GM23248 (cell line): ENCODE measurements at places on chromosomes 1 and 21. TPM values are rescaled to one million over a fixed set of nuclear protein-coding genes. Genes with fewer than 3 reads are reported as not detected.

DNA sequence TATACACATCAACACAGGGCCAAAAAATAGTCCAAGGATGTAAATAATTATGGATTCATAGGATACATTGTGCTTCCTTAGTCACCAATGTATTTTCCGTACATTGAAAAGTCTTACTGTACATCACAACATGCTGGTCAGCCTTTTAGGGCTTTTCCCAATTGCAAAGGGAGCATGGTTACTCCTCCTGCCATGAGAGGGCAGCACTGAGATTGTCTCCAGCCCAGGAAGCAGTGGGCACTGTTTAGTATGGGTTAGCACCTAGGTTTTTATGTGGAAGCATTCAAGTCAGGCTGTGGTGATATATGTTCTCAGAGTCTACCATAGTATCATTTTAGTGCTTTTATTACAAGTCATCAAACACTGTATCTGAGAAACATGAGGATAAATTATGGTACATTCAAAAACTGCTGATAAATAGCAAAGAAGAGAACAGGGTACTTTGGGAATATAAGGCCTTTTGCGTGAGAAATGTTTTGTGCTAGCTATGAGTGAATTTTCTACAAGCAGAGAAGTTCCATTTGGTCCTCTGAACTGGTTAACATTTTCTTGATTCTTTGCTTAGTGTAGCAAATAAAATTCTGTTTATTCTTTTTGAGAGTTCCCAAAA is 34.0 kb downstream of the ST6GALNAC5 start:
- no peak overlapping the region for H3K4me3 ChIP-seq
- no peaks in the 10 kb centered on the region for H3K4me1 ChIP-seq
- H3K27ac ChIP-seq, result no peak overlapping the region

DNA sequence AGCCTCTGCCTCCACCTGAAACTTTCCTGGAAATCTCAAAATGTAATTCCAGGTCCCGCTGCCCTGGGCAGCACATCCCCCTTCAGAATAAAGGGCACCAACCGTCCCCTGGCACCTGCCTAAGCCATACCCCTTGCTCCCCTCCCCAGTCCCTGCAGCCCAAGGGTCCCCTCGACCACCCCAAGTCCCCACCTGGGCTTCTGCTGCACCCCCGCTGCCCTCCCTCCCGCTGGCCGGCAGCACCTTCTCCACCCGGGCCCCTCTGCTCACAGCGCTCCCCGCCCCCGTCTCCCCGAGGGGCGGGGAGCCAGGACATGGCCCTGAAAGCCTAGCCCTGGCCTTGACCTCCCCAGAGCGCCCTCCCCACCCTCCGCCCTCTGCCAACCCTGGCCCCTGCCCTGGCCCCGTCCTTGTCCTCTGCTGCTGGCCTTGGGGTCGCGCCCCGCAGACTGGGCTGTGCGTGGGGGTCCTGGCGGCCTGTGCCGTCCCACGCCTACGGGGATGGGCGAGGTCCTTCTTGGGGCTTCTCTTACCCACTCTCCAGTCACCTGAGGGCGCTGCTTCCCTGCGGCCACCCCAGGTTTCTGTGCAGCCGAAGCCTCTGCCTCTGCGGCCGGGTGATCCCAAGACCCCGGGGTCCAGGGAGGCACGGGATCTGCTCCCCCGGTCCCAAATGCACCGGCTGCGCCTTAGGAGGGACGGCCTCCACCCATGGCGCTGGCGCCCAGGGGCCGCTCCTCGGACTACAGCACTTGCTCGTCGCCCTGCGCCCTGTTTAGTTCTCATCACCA is 41.7 kb downstream of the WDR4 start:
- H3K36me3 ChIP-seq, result no peaks in the 10 kb centered on the region; the same call in 1 of the 2 replicates
- no peak for DNase-seq
- H3K4me1 ChIP-seq, result no peaks in the 10 kb centered on the region
- H3K4me3 ChIP-seq, result no peak overlapping the region
- no peaks in the 10 kb centered on the region for H3K27me3 ChIP-seq

- H3K4me1 ChIP-seq, result no peaks in the 10 kb centered on the region
- no peak for DNase-seq
- H3K36me3 ChIP-seq, result no peaks in the 10 kb centered on the region
Observed at GRCh38 chr1:230519246-230519645, 93.1 kb upstream of the PGBD5 start.

DNA sequence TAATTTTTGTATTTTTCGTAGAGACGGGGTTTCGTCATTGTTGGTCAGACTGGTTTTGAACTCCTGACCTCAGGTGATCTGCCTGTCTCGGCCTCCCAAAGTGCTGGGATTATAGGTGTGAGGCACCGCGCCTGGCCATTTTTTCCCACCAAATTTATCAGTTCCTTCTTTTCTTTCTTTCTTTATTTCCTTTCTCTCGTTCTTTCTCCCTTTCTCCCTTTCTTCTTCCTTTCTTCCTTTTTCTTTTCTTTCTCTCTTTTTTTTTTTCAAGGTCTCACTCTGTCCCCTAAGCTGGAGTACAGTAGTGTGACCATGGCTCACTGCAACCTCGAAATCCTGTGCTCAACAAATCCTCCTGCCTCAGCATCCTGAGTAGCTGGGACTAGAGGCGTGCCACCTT is 26.4 kb downstream of the MFSD2A start:
- H3K36me3 ChIP-seq, result no peaks in the 10 kb centered on the region
- peaks cover 18% of the 10 kb centered on the region for H3K4me1 ChIP-seq
- no peak for DNase-seq

DNA sequence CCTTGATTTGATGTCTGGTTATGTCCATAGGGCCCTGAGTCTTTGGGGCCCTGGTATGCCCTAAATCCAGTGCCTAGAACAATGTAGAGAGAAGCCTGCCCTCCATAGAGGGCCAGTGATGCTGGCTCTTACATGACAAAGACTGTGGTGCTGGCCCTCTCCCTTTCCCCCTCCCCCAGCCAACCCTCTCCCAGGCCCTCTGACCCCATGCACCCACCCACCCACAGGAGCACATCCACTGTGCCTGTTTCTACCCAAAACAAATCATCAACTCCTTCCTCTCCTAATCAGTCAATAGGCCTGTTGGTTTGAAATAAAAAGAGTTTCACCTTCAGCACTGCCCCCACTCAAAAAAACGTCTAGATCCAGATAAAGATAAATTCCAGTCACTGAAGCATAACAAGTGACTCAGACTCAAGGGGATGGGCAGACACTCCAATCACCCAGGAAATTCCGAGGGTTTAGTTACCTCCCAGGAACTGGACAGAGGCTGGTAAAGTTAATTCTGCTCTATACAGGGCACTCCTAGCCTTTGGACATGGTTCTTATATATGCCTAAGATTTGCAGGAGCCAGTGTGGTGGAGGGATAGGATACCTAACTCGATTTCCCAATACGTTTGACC is 144.8 kb upstream of the VANGL1 start:
- H3K27me3 ChIP-seq, result no peaks in the 10 kb centered on the region
- peaks cover 52% of the 10 kb centered on the region for H3K4me1 ChIP-seq
- peak; percentile 80 for DNase-seq
- H3K36me3 ChIP-seq, result no peaks in the 10 kb centered on the region
- H3K4me3 ChIP-seq, result no peak overlapping the region

DNA sequence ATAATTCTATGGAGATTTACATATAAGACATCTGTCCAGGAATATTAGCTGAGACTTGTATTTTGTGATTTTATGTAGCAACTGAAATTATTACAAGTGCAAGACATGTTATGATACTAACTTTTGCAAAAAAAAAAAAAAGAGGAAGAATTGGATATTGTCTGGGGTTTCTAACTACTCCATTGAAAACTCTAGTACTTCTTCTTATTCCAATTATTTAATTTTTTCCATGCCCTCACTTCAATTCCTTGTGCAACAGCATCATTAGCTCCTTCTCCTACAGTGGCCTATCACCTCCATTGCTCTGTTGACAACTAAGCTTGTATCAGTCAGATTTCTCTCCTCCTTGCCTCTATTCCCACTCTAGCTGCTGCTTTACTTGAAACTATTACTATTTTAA is 126.6 kb downstream of the PTPRC start:
- H3K36me3 ChIP-seq, result no peaks in the 10 kb centered on the region
- H3K4me1 ChIP-seq, result 0 out of 2 replicates have a peak, but pooled peaks cover 7% of the 10 kb centered on the region
- H3K27me3 ChIP-seq, result no peaks in the 10 kb centered on the region
- DNase-seq, result no peak
- no peak overlapping the region for H3K4me3 ChIP-seq

DNA sequence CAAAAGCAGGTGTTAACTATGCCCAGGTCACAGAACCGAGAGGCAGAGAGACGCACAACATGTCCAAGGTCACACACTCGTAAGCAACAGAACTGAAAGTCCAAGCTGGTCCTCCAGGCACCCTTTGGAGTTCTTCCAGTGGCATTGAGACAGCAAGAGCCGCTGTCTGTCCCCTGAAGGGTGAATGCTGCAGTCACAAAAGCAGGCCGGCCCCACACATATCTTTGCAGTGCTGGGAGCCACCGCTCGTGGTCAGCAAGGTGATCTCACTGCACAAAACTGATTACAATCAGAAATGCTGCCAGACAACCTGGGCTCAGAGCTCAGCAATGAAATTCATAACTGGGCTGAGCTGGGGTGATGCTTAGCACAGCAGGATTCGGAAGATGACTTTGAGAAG is 47.4 kb upstream of the RAB4A start:
- no peak for DNase-seq
- H3K27ac ChIP-seq, result no peak overlapping the region
- H3K36me3 ChIP-seq, result no peaks in the 10 kb centered on the region
- no peak overlapping the region for H3K4me3 ChIP-seq

GRCh38 chr1:18748435-18748834 is 111.0 kb downstream of the TAS1R2 start:
- H3K27ac ChIP-seq, result no peak overlapping the region
- H3K4me1 ChIP-seq, result no peaks in the 10 kb centered on the region
- H3K4me3 ChIP-seq, result no peak overlapping the region

- no peak overlapping the region for H3K4me3 ChIP-seq
- H3K27ac ChIP-seq, result no peak overlapping the region
- no peaks in the 10 kb centered on the region for H3K27me3 ChIP-seq
- DNase-seq, result no peak
Observed at GRCh38 chr1:117499071-117499470, 106.8 kb upstream of the TENT5C start.

DNA sequence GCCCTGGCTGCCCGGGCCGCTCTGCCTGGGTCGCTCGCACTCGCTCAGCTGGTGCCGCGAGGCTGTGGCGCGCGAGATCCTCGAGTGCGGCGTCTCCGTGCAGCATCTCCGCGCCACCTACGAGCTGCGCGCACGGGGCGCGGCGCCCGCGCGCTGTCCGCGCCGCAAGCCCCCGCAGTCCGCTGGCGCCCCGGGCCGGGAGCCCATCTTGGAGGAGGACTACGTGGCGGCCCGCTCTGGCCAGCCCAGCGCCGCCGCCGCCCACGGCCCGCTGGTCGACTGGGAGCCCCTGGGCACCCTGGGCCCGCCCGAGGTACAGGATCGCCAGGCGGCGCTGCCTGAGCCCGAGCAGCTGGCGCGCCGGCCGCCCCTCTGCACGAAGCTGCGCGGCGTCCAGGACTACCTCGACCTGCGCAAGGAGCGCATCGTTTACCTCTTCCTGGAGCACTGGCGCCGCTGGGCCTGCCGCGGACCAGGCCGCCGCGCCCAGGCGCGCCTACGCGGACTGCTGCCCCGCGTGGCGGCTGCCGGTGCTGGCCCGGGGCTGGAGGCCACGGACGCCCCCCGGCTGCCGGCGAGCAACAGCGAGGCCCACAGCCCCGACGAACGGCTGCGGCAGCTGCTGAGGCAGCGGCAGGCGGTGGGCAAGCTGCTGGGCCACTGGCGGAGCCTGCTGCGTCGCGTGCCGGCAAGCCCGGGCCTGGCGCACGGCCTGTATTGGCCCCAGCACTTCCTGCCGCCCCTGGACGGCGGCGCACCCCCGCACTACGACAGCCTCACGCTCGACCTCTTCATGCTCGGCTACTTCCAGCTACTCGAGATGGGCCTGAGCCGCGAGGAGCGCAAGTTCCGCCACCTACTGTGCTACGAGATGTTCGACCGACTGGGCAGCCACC is 10.9 kb downstream of the TNFRSF25 start:
- no peak overlapping the region for H3K27ac ChIP-seq
- no peaks in the 10 kb centered on the region for H3K36me3 ChIP-seq
- no peaks in the 10 kb centered on the region for H3K4me1 ChIP-seq

GRCh38 chr1:1058088-1058905 is 15.8 kb downstream of the RNF223 start:
- no peak overlapping the region for H3K4me3 ChIP-seq
- H3K36me3 ChIP-seq, result no peaks in the 10 kb centered on the region
- no peak for DNase-seq

DNA sequence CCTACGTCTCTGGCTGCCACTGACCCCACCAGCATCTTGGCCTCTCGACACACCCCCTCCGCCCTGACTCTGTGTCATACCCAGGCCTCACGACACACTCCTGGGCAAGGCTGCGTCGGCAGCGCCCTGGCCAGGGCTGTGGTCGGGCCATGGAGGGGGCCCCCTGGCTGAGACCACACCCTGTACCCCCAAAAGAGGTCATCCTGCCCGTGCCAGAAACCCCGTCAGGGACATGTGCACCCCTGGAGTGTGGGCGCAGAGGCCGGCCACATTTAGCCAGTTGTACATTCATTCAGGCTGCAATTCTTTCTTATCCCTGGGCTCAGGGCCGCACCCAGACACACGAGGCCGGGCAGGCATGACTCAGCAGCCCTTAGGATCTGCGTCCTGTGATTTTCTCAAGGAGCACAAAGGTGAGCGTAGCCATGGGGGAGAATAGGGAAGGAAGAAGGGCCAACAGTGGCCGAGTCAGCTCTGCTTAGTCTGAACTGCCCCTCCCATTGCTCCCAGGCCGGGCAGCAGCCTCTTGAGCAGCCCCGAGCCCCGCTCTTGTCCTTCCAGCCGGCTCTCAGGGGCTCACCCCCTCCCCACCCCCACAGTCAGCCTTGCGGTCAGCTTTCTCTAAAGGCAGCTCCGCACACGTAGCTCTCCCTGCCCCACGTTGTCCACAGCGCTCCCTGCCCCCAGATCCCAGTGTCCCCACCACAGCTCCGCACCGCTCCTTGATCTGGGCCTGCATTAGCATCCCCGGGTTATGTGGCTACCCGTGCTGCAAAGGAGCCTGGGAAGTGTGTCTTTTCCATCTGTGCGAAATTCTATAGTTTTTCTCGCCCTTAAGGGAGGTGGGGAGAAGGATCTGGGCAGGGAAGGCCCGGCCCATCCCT is 7.9 kb downstream of the CSTB start:
- 0 out of 2 replicates have a peak, but pooled peaks cover under 1% of the 10 kb centered on the region for H3K36me3 ChIP-seq
- H3K4me1 ChIP-seq, result peaks cover 8% of the 10 kb centered on the region
- H3K27me3 ChIP-seq, result no peaks in the 10 kb centered on the region
- peak; percentile 92 for DNase-seq
- H3K4me3 ChIP-seq, result no peak overlapping the region
- H3K27ac ChIP-seq, result peak overlapping the region; percentile 60

The KRTAP13-2 gene
- total RNA-seq, result not detected in 2 replicates

The ASPM gene
- total RNA-seq, result 17.2 and 21.4 TPM in 2 replicates

The TOMM20 gene
- 85.0 and 103 TPM in 2 replicates for total RNA-seq

The AIRE gene
- total RNA-seq, result not detected in 2 replicates
